CD4-positive, alpha-beta T cell treated with Interleukin-17A for 1 hour (primary cell): ENCODE measurements at places on chromosomes 1 and 21.

- DNase-seq = peak; percentile 59
Observed at GRCh38 chr1:15918962-15919715, 56.8 kb downstream of the ZBTB17 start.

DNA sequence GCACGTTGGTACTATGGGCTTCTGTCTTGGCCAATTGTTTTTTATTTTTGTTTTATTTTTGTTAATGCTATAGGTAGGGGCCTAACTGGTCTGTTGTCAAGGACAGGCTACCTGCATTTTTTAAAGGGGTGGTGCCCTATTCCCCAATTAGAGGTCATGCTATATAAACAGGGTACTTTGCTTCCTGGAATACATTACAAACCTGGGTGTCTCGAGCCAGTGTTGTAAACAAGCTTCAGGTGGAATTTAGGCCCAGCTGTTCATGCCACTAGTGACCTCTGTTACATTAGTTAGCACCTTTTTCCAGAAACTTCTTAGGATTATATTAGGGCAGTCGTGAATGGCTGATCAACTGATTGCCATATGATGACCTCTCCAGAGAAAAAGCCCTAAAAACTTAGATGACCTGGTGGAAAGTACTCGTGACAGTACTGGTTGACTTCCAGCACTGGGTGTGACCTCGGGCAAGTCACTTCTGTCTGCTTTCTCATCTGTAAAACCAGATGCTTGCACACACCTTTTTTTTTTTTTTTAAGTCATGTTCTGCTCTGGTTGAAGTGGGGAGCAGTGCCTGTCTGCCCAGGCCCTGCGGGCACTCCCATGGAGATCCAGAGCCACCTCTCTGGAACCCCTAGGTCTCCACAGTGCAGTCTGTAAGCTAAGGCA is 46.5 kb downstream of the ELK4 start:
- DNase-seq = no peak

DNA sequence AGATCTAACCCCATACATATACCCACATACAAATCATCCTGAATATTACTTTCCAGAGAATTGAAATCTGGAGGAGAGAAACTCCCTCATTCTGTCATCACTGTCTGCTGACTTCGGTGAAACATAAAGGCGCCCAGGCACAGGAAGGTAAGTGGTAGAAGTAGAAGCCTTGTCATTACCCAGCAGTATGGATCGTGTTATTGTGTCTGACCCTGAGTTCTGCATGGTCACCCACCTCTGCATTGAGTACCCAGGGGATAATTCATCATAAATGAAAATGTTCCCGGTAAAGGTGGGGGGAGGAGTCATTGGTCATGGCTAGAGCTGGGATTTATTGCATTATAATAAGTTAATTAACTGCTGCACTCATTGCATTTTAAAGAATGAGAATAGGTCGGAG is 342.6 kb upstream of the PKN2 start:
- DNase-seq = no peak

GRCh38 chr1:29550119-29550841 is 314.0 kb downstream of the PTPRU start:
- DNase-seq = no peak

DNA sequence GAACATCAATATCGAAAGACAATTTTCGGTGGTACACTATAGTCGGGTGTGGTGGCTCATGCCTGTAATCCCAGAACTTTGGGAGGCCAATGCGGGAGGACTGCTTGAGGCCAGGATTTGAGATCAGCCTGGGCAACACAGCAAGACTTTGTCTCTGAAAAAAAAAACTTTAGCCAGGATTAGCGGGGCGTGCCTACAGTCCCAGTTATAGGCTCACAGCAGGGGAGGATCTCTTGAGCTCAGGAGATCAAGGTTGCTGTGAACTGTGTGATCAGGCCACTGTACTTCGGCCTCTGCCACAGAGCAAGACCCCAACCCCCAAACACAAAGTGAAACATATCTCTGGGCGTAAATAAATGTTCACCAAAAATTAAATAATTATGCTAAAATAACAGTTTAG is 1.6 kb downstream of the TADA1 start:
- DNase-seq = no peak

- no peak for DNase-seq
Observed at GRCh38 chr21:45142469-45143308, 68.3 kb downstream of the ADARB1 start.
